ENCODE measurements at places on chromosomes 1 and 21.

- peak; percentile 83 for DNase-seq
Observed at GRCh38 chr1:205976708-205977401, 26.3 kb downstream of the RAB7B start.

DNA sequence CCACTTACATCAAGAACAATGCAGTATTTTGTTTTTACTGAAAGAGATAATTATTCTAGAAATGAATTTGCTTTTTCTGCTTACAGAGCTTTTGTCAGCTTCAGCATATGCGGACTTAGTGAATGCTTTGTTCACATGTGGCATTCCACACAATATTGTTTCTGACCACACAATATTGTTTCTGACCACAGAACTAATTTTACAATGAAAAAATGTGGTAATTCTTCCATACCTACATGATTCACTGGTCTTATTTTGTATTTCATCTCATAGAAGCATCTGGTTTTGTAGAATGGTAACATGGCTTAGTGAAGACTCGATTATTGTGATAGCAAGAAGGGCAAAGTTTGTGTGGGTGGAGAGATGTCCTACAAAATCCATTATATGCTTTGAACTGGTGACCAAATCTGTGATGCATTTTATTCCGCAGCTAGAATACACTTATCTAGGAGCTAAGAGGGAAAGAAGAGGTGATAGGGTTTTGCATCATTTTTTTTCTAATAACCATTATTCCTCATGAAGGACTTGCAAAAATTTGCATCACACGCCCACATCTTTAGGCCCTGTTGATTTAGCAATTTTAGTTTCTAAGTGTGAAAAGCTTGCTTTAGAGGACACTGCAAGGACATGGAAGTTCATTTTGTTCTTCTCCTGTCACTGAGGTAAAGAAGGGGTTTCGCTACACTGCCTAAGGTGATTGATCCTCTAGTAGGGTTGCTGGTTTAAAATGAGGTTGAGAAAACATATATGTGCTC, 75.3 kb downstream of the HLX start:
- no peak for DNase-seq

- DNase-seq, result no peak
Observed at GRCh38 chr1:91383456-91383855, 21.2 kb downstream of the HFM1 start.

- no peak for DNase-seq
Observed at GRCh38 chr1:112060261-112060660, 70.8 kb upstream of the KCND3 start.

DNA sequence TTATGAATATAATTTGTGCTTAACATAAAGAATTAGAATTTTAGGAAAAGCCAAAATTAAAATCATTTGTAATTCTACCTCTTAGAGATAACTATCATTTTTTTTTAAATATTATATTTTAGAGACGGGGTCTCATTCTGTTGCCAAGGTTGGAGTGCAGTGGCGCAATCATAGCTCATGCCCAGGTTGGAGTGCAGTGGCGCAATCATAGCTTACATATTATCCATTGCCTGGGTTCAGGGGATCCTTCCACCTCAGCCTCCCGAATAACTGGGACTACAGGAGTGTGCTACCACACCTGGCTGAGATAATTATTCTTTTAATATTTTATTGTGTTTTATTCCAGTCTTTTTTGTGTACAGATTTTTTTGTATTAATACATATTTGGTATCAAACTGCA, 8.3 kb downstream of the RASAL2 start:
- no peak for DNase-seq

GRCh38 chr1:165369255-165369848, 12.8 kb upstream of the LMX1A start:
- peak; percentile 51 for DNase-seq

- DNase-seq, result no peak
Observed at GRCh38 chr1:22292011-22292788, 149.3 kb upstream of the WNT4 start.
